ENCODE measurements at places on chromosomes 5 and 9. TPM values are rescaled to one million over a fixed set of nuclear protein-coding genes. Genes with fewer than 3 reads are reported as not detected.

TMC1 gene
- total RNA-seq = not detected

CDX1 gene
- not detected for total RNA-seq

ALDOB gene
- 1,744 TPM for total RNA-seq

NSD1 gene
- total RNA-seq = 34.1 TPM

DNA sequence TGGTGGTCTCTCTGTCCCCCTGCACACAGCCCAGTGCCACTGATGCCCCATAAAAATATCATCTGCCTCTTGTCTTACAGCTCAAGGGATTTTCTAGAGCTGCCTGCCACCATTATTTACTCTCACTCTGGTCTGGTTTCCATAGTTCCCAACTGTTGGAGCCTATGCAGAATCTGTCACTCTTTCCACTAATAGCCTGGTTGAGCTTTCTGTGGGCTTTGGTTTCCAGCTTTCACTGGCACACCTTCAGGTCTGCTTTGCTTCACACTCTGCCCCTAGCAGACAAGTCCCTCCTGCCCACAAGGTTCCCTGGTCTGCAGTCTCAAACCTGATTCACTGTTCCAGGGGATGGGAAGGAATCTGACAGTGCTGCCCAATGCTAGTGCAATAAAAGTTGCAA is 103.0 kb upstream of the FTMT start:
- no peaks in the 10 kb centered on the region for H3K36me3 ChIP-seq
- no peak overlapping the region for H3K27ac ChIP-seq
- H3K27me3 ChIP-seq = no peaks in the 10 kb centered on the region
- no peaks in the 10 kb centered on the region for H3K4me1 ChIP-seq
- DNase-seq = no peak

DNA sequence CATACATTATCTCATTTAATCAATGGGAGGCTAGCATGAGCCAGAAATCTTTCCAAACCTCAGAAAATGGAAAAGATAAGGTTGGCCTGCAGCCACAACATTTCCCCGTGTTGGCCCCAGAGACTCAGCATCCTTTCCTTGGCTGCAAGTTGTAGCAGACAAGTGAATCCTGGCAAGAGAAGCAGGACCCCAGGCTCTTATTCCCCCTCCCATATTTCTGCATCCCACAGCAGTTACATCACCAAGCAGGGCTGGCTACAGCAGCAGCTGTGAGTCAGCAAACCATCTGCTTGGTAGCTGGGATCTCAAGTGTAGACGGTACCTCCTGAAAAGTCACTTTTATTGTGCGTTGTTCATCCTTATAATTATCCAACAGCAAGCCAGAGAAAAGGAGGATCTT is 212.4 kb downstream of the GNA14 start:
- H3K4me3 ChIP-seq = no peak overlapping the region
- no peak overlapping the region for H3K27ac ChIP-seq
- H3K36me3 ChIP-seq = no peaks in the 10 kb centered on the region
- H3K4me1 ChIP-seq = peaks cover 2% of the 10 kb centered on the region
- DNase-seq = no peak

GRCh38 chr5:166708291-166708690 is 1583.2 kb upstream of the WWC1 start:
- H3K4me3 ChIP-seq = no peak overlapping the region
- H3K36me3 ChIP-seq = no peaks in the 10 kb centered on the region
- no peak for DNase-seq
- H3K27me3 ChIP-seq = no peaks in the 10 kb centered on the region
- H3K27ac ChIP-seq = no peak overlapping the region

DNA sequence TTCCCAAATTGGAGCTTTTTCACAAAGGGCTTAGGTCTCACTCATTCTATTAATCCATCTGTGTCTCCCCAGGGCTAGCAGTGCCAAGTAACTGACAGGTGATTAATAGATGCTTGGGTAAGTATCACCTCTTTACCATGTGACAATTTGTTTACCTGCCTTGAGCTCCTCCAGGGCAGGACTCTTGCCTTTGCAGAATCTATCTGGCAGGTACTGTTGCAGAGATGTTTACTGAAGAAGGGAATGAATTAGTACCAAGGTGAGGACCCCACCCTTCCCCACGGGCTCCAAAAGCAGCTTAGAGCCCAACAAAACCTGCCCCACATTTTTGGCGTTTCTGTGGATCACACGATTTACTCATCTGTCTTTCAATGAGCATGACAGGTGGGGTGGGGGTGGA is 698 bp upstream of the TGFBI start:
- no peaks in the 10 kb centered on the region for H3K27me3 ChIP-seq
- H3K4me3 ChIP-seq = no peak overlapping the region
- peaks cover 6% of the 10 kb centered on the region for H3K4me1 ChIP-seq

DNA sequence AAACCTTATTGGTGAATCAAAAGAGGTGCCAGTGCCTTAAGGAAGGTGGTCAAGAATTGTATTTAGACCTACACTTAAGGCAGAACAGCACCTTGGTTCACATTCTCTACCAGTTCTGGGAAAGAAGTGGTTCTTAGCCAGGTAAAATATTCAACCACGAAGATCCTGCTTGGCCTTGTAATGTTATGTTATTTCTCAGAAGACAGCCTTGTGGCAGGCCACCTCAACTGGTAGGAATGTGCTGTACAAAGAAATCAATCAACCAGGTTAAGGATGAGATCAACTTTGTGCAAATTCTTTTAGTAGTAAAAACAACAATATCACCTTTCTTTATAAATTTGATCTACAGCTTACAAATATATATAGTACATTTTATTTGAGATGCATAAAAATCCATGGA is 246.8 kb downstream of the ARRDC3 start:
- H3K36me3 ChIP-seq = no peaks in the 10 kb centered on the region
- no peak overlapping the region for H3K27ac ChIP-seq
- H3K4me1 ChIP-seq = no peaks in the 10 kb centered on the region

- H3K27me3 ChIP-seq = no peaks in the 10 kb centered on the region
- no peaks in the 10 kb centered on the region for H3K4me1 ChIP-seq
- DNase-seq = no peak
- H3K27ac ChIP-seq = no peak overlapping the region
- no peaks in the 10 kb centered on the region for H3K36me3 ChIP-seq
- H3K4me3 ChIP-seq = no peak overlapping the region
Observed at GRCh38 chr5:60436518-60436917, 263.4 kb downstream of the DEPDC1B start.
